ENCODE measurements at places on chromosomes 4 and X. TPM values are rescaled to one million over a fixed set of nuclear protein-coding genes. Genes with fewer than 3 reads are reported as not detected.

The TLL1 gene
- total RNA-seq, result 0.35 TPM

The SUPT20HL1 gene
- total RNA-seq, result not detected

The ATP5ME gene
- 1,145 TPM for total RNA-seq

The FGG gene
- total RNA-seq, result not detected

The ERAS gene
- total RNA-seq, result not detected

The L1CAM gene
- 5.3 TPM for total RNA-seq

The RAB41 gene
- not detected for total RNA-seq

The CTAG1B gene
- not detected for total RNA-seq

The SUPT20HL2 gene
- total RNA-seq, result not detected

The PGRMC1 gene
- total RNA-seq, result 15.0 TPM

The EGFL6 gene
- not detected for total RNA-seq

The MSL3 gene
- 15.1 TPM for total RNA-seq

- DNase-seq, result no peak
Observed at GRCh38 chr4:43481526-43481925, 589.0 kb downstream of the GRXCR1 start.

DNA sequence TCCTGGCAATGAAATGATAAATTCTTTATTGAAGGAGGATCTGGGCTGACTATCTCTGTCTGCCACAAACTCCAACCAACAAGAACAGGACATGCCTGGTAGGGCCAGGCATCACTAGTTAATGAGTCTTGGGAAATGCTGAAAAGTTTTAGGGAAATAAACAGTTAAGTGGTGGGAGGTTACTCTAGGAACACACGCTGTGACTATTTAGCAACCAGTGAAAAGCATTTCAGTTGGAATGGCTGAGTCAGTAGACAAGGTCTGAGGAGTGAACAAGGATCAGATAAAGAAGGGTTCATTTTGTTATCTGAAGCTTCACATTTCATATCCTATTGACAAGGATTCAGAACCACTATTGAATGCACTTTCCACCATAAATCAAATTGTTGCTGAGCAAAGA lies 394.9 kb upstream of the BOD1L1 start:
- DNase-seq, result no peak

DNA sequence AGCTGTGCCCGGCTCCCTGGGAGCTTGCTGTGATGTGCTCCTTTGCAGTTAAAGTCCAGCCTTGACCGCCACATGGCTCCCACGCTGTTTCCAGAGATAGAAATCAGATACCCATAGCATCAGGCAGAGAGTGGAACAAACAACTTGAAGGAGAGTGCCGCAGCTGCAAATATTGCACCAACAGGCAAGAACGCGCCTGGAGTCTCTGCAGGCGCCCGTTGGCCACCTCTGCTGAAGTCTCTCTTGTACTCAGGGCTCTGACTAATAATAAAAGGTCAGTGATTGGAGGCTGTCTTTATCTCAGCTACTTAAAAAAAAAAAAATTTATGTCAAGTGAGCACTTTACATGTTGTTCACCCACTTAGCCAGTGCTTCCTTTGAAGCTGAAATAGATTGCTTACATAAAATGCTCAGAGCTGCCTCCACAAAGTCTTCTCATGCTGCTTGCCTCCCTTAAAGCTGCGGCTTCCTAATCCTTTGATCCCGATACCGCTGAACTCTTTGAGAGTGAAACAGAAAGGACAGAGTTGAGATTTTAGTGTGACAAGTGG lies 30.9 kb upstream of the TENM3 start:
- DNase-seq, result no peak

GRCh38 chr4:113762186-113763028 lies 869 bp upstream of the CAMK2D start:
- DNase-seq, result peak; percentile 100

DNA sequence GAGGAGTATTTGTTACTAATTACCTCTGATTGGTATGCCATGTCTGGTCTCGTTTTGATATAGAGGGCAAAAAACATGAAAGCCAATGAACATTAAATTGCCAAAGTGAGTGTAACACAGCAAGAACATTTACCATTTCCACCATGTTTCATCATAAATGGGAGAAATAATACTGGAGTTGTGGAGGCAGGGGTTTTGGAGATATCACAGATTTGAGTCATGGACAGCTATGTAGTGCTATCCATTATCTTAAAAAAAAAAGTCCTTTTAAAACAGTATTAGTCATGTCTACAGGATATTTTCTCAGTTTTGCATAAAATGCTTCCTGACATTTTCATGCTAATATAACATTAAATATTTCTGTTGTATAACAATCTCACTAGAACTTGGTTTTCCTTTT lies 301.2 kb downstream of the IL1RAPL1 start:
- DNase-seq, result no peak

DNA sequence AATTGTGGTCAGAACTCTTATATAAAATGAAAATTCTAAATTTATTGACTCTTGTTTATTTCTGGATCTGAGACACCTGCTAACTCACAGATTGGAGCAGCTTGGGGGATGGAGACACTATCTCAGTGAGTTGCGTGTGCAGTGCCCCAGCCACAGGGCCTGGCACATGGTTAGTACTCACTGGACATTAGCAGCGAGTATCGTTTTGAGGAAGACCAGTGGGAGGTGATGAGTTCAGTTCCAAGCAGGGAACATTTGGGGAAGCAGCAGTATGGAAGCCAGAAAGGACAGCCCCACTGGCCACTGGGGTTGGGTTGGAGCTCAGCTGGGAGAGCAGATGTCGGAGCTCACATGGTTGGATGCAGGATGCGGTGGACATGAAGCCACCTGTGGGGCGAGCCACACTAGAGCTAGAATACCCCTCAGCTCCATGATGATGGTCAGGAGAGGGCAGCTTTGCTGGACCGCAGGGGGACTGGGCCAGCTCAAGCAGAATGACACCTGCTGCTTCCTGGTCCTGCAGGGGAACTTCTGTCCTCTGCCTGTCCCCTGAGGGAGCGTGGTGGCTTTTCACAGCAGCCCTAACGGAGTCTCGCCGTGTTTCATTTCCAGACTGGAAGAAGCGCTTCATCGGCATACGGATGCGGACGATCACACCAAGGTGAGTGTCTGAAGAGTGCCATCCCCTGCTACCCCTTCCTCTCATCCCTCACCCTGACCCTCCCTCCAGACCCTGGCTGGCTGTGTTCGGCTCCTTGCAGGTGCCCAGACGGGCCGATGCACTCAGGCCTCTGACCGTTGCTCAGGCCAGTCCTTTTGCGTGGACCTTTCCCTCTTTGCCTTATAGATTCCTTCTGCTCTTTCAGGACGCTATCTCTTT lies 32.5 kb downstream of the HTRA3 start:
- DNase-seq, result peak; percentile 17

DNA sequence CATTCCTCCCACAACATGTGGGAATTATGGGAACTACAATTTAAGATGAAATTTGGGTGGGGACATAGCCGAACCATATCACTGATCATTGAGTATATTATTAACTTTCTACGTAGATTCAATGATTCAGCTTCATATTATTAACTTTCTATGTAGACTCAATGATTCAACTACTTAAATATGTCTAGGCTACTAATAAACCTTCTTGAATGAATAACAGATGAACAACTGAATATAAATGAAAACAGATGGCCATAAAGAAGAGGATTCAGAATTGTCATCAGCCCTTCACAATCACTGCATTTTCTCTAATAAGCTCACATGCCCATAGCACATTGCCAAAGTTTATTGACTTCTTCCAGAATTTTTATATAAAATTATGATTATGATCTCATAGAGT lies 57.0 kb downstream of the CEP44 start:
- DNase-seq, result no peak

GRCh38 chr4:53113431-53114225 lies 251.5 kb downstream of the RASL11B start:
- DNase-seq, result no peak

DNA sequence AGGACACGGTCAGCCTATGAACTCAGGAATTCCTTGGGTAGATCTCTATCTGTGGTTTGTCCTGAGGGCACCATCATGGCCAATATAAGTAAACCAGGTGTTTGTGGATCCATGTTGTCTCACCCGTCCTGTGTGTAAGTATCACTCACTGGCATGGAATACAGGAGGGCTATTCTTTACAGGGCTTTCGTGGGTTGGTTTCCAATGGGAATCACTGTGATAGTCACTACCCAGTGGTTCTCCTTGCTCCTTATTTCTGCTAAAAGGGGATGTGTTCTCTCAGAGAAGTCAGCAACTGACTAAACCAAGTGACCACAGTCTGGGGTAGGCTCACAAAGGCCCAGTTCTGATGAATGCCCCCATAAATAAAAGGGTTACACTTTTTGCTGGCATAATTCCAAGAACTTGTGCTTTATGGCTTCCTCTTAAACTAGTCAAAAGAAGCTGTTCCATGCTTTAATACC lies 236.7 kb upstream of the JADE1 start:
- no peak for DNase-seq

DNA sequence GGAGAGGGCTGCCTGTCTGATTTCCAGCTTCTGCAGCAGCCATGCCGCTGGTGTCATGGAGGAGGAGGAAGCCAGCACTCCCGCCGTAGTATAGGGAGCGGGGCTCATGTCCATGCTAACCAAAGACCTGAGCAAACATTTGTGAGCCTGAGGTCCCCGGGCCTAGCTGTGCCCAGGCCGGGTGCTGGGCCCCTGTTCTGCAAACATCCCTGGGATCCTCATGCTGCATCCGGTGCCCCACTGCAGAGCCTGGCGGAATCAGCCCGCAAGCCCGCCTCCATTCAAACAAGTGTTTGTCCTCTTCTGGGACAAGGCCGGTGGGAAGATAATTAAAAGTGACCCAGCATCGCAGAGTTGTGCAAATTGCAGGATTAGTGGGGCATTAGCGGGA lies 106.3 kb downstream of the SORCS2 start:
- DNase-seq, result peak; percentile 14

GRCh38 chrX:152917656-152918579 lies 20.1 kb downstream of the ZNF185 start:
- DNase-seq, result peak; percentile 43

GRCh38 chr4:26459756-26460530 lies 30.3 kb downstream of the CCKAR start:
- DNase-seq, result no peak

DNA sequence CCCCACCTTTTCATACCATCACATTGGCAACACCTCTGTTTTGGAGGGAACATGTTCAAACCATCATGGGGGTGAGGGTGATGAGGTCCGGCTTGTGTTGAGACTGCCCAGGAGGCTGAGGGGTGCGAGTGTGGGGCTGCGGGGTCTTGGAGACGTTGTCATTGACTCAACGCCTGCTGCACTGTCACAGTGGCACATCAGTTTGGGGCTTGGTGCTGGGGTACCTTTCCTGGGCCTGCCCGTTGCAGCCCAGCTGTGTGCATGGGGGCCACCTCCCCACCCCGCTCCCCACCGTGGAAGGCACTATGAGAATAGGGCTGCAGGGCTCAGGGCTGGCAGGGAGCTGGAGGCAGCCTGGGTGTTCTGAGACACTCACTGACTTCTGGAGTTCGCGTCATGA lies 2.3 kb downstream of the HTRA3 start:
- DNase-seq, result no peak

- no peak for DNase-seq
Observed at GRCh38 chrX:155218777-155219176, 2.5 kb downstream of the VBP1 start.

- DNase-seq, result peak; percentile 55
Observed at GRCh38 chr4:98657531-98658286, 702 bp downstream of the TSPAN5 start.

DNA sequence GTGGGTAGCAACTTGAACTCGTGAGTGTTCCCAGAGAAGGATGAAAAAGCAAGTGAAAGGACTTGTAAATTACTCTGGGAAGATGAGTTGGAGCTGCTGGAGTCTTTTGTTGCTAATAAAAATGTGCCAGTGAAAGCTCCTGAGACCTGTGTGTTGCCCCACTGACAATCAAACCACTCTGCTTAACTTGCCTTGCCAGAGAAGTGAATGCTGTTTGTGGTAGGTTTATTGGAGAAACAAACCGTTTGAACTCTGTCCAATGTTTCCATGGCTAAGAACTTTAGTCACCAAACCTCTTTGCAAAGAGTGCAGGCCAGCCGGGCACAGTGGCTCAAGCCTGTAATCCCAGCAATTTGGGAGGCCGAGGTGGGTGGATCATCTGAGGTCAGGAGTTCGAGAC lies 586.9 kb downstream of the PCDH7 start:
- no peak for DNase-seq

GRCh38 chrX:134172588-134173259 lies 64.3 kb upstream of the CCDC160 start:
- peak; percentile 47 for DNase-seq

DNA sequence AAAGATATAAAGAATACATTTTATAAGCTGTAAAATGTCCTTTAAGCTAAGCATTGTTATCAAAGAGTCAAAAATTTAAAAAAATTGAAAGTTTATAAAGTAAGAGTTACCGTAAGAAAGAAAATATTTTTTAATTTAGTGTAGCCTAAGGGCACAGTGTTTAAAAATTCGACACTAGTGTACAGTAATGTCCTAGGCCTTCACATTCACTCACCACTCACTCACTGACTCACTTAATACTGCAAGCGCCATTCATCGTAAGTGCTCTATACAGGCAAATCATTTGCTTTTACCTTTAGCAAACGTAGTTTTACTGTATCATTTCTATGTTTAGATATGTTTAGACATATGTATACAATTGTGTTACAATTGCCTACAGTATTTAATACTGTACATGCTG lies 20.2 kb downstream of the GLRA3 start:
- DNase-seq, result no peak

All from Right ventricle myocardium superior (tissue), 1 donor.